ENCODE measurements at places on chromosomes 2 and 18.
A peak's percentile ranks its signal among the peaks of the same experiment; 100 is the strongest.

DNA sequence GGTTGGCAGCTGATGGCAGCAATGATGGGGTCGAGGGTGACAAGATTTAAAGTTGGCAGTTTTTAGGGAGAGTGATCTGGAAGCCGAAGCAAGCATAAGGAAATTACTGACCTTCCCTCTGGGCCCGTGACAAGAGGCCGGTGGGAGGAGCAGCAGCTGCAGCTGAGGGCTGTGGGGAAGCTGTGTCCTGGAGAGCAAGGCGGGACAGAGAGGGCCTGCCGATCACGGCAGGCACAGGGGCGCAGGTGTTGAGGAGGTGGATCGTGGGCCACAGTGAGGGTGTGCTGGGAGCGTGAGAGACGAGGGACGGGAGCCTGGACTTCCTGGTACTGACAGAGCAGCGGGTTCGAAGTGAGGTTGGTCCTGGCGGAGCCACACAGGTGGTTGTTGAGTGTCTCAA, 31.0 kb downstream of the TRAF3IP1 start:
- DNase-seq = no peak

DNA sequence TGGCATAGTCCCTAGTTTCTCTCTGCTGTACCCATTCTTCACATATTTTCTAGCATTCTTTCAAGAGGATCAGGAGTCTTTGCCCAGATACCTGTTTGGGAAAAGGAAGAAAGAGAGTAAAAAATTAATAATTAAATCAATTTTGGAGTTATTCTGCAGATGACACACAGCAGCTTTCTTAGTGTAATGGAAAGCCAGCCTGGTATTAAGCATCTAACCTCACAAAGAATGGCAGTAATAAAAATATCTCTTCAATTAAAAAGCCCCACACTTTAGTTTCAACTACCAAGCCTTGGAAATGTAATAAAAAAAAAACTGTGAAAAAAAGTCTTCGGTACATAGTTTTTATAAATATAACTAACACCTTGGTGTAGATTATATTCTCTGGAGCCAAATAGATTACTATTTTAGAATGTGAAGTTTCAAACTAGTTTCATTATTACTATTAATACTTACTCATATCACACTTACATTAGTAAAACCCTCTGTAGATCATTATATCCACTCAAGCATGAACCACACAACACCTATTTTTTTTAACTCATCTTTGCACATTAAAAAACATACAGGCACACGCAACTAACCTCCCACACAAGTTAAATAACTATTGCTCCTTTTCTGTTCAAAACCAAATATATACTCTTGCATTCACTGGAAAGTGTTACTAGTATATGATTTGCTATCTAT, 90.9 kb downstream of the GPD2 start:
- no peak for DNase-seq

- DNase-seq = peak; percentile 79
Measured at GRCh38 chr2:225270861-225271260, 128.6 kb upstream of the NYAP2 start.

- DNase-seq = no peak
Measured at GRCh38 chr18:78113136-78113939, 863.7 kb downstream of the GALR1 start.

DNA sequence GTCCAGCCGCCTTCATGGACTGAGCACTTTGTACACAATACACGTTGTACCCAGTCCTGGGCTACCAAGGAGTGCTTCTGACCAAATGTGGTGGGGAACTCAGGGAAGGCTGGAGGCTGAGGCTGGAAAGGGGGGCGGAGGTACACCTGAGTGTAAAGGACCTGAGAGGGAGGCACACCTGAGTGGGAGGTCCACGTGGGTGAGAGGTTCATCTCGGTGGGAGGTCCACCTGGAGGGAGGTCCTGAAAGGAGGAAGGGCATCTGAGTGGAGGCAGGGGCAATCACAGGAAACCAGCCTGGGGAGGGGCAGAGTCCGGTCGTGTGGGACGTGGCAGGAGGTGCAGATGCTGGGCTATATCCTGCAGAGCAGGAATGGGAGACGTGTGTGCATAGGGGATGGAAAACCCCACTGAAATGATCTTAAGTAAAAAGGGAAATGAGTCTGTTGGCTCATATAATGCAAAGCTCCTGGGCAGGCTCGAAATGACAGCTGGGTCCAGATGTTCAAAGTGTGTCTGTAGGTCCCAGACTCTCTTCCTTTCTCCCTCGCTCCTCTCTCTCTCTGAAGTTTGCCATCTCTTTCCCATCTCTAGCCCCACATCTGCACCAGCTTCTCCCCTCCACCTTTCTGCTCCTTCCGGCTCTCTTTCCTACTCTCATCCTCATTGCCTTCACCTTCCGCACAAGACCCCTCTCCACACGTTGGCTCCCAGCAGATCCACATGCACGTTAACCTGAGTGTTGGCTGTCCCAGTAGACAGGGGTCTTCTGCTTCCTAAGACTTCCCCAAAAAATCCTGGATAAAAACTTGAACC, 137.7 kb downstream of the PXDN start:
- no peak for DNase-seq

GRCh38 chr18:44119607-44120006, 561.1 kb upstream of the SETBP1 start:
- DNase-seq = peak; percentile 17

DNA sequence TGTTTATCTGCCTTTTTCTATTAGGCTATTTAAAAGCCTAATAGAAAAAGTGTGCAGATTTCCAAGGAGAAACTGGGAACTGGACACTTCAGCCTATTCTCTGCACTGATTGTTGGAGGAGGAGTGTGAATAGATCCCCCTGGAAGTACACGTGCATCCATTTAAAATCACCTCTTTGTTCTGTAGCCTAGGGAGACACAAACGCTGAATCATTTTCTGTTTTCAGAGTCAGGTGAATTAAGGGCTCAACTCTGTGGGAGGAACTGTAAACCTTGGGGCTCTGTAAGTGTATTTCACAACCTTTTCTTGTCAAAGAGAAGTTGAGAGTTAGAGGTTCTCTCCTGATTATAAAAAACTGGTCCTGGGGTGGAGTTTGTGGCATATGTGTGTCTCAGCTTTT, 159.7 kb downstream of the SPAG16 start:
- DNase-seq = no peak

- no peak for DNase-seq
Measured at GRCh38 chr18:36658611-36659010, 170.2 kb downstream of the TPGS2 start.

DNA sequence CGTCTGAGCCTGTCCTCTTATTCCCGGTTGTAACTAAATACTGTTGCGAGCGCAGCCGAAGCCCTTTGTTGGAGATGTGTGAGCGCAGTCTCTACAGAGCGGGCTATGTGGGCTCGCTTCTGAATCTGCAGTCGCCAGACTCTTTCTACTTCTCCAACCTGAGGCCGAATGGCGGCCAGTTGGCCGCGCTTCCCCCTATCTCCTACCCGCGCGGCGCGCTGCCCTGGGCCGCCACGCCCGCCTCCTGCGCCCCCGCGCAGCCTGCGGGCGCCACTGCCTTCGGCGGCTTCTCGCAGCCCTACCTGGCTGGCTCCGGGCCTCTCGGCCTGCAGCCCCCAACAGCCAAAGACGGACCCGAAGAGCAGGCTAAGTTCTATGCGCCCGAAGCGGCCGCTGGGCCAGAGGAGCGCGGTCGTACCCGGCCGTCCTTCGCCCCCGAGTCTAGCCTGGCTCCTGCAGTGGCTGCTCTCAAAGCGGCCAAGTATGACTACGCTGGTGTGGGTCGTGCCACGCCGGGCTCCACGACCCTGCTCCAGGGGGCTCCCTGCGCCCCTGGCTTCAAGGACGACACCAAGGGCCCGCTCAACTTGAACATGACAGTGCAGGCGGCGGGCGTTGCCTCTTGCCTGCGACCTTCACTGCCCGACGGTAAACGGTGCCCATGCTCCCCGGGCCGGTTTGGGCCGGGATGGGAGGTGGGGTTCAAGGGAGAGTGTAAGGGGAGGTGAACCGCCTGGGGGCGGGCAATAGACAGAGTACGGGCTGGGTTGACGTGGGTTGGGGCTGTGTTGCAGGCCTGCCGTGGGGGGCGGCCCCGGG, at the start of gene HOXD12:
TSS of gene HOXD12 (plus strand) at position 68 of the 819 bp plus-strand sequence. CDS start at position 75, 7 bp downstream.
- no peak for DNase-seq

DNA sequence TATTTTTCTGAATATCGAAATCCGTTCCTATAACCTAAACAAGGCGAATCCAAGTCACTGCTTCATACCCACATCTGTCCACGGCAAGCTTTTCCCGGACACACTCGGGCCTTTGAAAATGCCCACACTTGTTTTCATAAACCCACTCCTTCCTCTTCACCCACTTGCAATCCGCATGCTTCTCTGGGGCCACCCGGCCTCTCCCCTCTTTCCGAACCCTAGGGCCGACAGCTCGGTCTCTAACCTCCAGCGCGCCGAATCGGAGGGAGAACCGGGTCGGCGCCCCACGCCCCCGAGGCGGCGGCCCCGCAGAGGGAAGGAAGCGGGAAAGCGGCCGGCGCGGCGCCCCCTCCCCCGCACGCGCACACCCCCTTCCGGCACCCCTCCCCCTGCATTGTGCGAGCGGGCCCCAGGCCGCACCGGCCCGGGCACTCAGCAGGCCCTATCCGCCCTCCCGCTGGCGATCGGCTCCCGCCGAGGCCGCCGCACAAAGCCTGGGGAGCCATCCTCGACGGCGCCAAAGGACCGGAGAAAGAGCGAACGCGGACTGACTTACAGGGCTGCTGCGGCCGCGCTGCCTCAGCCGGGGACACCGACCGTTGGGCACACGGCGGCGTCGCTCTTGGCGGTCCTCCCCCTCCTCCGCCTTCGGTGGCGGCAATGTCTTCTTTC, 467 bp downstream of the PUM2 start:
- no peak for DNase-seq

DNA sequence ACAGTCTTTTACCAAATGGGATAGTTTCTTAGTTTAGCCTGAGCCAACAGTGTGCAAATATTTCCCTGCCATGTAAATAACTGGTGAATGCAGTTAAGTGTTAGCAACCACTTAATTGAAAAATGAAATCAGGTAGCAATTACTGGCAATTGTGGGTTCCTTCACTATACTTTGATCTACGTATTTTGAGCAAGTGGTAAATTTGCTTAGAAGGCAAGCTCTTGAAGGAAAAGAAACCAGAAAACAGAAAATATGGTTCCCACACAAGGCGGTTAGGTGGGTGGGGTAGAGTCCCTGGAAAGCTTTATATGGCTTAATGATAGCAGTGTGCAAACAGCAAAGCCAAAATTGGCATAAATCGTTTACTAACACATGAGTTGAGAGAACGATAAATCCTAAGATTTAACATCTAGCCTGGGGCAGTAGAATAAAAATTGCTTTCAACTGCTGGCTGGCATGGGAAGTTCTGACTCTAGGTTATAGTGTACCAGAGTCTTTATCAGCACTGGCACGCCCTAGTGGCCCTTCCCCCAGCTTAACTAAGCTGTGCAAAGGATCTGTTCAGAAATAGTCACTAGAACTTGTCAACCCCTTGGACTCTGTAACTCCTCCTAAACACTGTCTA, 17.0 kb downstream of the SLC9A2 start:
- DNase-seq = no peak

GRCh38 chr18:421247-422155, 79.0 kb downstream of the COLEC12 start:
- peak; percentile 47 for DNase-seq

DNA sequence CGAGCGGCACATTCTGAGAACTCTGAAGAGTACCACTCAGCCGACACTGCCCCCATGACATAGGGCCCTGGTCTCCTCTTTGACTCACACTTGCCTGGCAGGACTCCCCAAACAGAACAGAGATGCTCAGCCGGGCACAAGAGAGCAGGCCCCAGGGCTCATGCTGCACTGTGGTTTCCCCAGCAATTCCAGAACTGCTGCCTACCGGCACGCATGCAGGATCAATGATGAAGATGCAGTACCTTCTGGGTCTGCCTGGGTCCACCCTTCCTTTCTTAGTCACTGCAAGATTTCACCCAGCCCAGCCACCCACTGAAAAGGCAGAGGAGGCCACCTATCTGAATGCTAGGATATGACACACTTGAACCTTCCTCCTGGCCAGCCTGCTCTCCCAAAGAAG, 49.4 kb downstream of the BCL11A start:
- no peak for DNase-seq

Measured in iris pigment epithelial cell (primary cell).